Activated T-cell treated with anti-CD3 and anti-CD28 coated beads, Interleukin-2, amount 50 U/mL, for 72 hours (primary cell): ENCODE measurements at places on chromosomes 6 and 20. TPM values are rescaled to one million over a fixed set of nuclear protein-coding genes. Genes with fewer than 3 reads are reported as not detected.
A peak's percentile ranks its signal among the peaks of the same experiment; 100 is the strongest.

- H3K27ac ChIP-seq: no peak overlapping the region
- DNase-seq: no peak
- H3K4me3 ChIP-seq: no peak overlapping the region
These were observed 108.6 kb downstream of the DLL1 start for GRCh38 chr6:170182093-170182780.

The EDN1 gene
- total RNA-seq: 0.12 TPM

DNA sequence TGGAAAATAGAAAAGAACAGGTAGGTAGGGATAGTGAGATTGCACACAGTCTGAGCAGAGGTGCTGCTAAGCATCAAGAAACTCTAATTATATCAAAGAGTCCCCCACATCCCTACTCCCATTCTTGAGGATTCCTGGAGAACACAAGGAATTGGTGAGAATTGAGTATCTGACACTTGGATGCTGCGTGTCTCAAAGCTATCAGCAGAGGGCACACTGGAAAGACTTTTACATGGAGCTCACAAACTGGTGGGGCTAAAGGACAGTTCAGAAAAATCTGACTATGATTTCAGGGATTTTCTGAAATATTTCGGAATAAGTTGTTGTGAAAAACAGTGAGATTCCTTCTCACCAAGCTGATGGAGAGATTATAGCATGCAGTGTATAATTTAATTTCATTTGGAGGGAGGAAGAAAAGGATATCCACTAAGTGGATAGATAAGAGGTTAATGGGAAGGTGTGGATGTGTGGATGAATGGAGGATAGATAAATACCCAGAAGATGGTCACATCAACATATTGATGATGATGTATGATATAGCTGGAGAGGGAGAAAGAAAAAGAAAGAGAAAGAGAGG lies 215.4 kb upstream of the DEFB112 start:
- no peak overlapping the region for H3K27ac ChIP-seq
- no peaks in the 10 kb centered on the region for H3K36me3 ChIP-seq
- no peaks in the 10 kb centered on the region for H3K4me1 ChIP-seq
- no peak overlapping the region for H3K4me3 ChIP-seq

DNA sequence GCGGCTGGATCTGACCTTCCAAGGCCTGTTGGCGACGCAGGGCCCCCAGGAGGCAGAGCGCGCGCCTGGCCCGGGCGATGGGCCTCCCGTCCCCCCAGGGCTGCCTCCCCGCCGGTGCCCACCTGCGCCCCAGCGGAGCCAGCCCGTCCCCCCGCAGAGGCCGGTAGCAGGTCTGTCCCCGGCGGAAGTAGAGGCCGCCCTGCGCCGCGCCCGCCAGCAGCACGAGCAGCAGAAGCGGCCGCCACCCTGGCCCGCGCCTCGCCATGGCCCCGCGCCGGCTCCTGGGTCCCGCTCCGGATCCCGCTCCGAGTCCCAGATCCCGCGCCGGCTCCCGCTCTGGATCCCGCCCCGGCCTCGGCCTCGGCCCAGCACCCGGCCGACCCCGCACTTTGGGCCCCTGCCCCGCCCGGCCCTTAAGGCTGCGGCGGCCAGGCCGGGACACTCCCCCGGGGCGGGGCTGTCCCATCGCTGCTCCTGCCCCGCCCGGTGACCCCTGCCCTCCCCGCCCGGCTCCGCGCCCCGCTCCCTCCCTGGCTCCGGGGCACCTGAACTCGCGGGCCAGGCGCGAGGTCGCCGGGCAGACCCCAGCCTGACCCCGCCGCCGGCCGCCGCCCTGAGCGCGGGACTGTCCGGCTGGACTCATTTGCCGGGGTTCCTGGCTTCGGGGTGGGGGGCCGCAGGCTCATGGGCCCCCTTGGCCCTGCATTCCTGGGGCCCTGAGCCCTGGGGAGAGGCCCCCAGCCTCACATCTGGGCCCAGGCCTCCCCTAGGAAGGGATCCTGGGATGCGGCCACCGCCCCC lies at the start of gene CTSZ:
CTSZ (minus strand) TSS at position 391 of the 801 bp plus-strand sequence; CDS start at position 265, 126 bp downstream.
- H3K36me3 ChIP-seq: peaks cover 2% of the 10 kb centered on the region
- no peaks in the 10 kb centered on the region for H3K27me3 ChIP-seq
- DNase-seq: peak; percentile 68
- H3K4me3 ChIP-seq: peak within 1 kb of the TSS; percentile 87

The RIPPLY2 gene
- not detected for total RNA-seq

DNA sequence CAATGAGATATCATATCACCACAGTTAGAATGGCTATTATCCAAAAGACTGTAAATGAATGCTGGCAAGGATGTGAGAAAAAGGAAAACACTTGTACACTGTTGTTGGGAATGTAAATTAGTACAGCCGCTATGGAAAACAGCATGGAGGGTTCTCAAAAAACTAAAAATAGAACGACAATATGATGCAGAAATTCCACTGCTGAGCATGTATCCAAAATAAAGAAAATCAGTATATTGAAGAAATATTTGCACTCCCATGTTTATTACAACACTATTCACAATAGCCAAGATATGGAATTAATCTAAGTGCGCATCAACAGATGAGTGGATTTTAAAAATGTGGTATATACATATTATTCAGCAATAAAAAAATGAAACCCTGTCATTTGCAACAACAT lies 898.9 kb upstream of the MAN1A1 start:
- no peak overlapping the region for H3K27ac ChIP-seq
- no peak for DNase-seq
- no peak overlapping the region for H3K4me3 ChIP-seq
- H3K27me3 ChIP-seq: no peaks in the 10 kb centered on the region

DNA sequence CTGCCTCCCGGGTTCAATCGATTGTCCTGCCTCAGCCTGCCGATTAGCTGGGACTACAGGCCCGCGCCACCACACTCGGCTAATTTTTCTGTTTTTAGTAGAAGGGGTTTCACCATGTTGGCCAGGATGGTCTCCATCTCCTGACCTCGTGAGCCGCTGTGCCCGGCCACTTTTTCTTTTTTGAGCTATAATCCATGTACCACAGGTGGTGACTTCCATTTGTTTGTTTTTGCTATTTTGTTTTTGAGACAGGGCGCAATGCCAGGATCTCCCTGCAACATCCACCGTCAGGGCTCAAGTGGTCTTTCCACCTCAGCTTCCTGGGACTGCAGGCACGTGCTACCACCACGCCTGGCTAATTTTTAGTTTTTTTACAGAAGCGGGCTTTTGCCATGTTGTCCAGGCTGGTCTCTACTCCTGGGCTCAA lies 8.5 kb downstream of the HSPA1B start:
- peak overlapping the region; percentile 86 for H3K4me3 ChIP-seq
- DNase-seq: no peak
- H3K36me3 ChIP-seq: peaks cover 44% of the 10 kb centered on the region

DNA sequence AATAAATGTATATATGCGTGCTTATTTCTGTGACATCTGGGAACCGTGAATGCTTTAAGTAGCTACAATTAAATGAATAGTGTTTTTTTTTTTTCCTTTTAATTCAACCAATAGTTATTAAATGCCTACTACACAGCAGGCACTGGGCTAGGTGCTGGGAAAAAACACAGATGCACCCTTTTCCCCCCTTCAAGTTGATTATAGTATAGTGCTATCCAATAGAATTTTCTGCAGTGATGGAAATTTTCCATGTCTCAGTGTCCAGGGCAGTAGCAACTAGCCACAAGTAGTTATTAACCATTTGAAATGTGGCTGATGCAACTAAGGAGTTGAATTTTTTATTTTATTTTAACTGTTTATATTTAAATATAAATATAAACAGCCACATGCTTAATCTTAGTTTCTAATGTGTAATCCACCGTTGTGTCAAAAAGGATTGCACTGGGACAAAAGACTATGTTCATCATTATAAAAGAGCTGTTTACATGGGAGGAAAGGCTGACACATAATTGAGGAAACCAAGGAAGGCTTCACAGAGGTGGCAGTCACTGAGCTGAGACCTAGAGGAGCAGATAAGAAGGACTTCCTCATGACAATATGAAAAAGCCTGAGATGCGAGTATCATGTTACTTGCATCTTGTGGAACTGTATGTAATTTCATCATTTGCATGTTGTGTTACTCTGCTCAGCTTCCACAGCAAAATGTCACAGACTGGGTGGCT lies 261.2 kb upstream of the PLCB4 start:
- H3K4me3 ChIP-seq: no peak overlapping the region
- H3K36me3 ChIP-seq: no peaks in the 10 kb centered on the region
- no peaks in the 10 kb centered on the region for H3K4me1 ChIP-seq
- DNase-seq: no peak
- H3K27me3 ChIP-seq: no peaks in the 10 kb centered on the region

DNA sequence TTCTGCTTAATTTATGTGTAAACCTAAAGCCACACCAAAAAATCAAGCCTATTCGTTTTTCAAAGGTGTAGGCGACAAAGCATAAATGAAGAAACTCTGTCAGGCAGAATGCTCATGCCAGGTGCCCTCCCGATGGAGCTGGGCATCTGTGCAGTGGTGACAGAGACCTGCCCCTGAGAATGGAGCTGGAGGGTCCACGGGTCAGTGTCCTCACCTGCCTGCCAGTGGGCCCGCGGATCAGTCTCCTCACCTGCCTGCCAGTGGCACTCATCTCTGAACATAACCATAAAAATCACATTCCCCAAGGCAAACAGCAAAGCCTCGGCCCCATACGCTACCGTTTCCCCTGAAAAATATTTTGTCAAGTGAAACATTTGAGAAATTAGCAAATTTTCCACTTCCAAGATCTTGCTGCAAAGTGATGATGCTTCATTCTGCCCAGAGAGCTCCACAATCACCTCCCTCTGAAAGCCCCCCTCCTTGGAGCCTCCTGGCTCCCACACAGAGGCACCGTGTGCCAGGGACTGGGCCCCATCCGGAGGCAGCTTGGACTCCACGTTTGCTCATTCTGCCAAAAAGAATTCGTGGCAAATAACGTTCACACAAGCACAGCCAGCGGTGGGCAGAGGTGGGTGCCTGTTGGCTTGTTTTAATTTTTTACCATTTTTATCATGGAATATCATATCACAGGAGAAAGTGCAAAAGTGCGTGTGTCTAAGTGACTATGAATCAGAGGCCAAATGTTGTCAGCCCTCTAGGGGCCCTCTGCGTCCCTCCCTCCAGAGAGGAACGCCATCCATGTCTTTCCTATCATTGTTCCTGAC lies 88.8 kb downstream of the YTHDF1 start:
- H3K36me3 ChIP-seq: no peaks in the 10 kb centered on the region
- no peaks in the 10 kb centered on the region for H3K4me1 ChIP-seq

The SLC17A1 gene
- not detected for total RNA-seq

DNA sequence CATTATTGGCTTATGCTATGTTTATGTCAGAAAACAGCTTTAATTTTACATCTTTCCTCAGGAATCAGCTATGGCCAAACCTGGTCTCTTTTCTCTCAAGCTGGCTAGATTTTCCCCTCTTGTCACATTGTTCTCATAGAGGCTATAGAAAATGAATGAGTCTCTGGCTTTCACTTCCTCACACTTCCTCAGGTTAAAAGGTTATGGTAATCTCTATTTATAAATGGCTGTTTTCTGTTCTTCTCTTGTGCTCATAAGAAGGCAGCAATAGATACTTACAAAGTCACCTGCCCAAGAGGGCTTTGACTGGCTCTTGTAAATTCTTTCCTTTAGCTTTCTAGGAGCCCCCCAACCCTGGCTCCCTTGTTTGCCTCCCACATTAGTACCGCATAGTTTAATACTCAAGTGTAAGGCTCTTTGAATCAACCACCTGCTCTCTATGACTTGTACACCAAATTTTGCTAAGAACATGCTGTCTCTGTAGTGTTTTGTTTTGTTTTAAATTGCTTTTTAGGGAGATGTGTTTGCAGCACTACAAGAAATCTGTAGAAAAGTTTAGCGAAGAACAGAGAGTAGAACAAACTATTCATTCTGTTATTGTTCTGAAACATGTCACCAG lies 897.4 kb upstream of the CITED2 start:
- H3K27ac ChIP-seq: no peak overlapping the region
- no peaks in the 10 kb centered on the region for H3K4me1 ChIP-seq
- no peak overlapping the region for H3K4me3 ChIP-seq

The CRISP3 gene
- total RNA-seq: not detected

GRCh38 chr6:140636908-140637402 lies 1262.5 kb upstream of the CITED2 start:
- no peak overlapping the region for H3K27ac ChIP-seq
- H3K36me3 ChIP-seq: no peaks in the 10 kb centered on the region
- no peaks in the 10 kb centered on the region for H3K27me3 ChIP-seq
- DNase-seq: no peak
- no peak overlapping the region for H3K4me3 ChIP-seq
- no peaks in the 10 kb centered on the region for H3K4me1 ChIP-seq

DNA sequence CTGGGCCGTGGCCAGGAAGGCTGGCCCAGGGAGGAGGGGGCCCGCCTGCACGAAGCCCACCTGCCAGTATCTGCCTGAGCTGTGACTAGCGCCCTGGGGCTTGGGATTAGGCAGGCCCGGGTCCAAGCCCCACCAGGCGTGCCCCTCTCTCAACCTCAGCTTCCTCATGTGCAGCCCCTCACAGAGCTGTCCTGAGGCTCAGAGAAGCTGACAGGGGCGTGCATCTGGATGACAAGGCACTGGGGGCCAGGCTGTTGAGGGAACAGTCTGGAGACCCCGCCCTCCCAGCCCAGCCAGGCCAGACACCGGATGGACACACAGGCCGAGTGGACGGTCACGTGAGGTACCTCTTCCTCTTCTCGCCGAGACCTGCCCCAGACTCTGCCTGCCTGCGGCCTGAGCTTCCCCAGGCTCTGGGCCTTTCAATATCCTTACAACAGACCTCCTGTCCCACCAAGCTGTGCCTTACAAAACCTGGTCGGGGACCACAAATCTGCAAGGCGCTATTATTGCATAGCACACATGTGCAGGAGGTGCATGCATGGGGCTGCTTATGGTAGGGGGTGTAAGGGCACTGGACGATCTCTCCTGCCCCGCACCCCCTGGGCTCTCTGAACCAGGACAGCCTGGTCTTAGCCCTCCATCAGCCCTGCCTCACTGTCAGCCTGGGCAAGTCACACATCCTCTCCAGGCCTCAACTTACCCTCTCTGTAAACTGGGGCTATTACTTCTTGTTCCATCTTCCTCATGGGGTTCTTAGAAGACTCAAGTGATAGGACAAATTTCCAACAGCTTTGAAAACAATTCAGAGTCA lies 20.0 kb downstream of the NOL4L start:
- H3K4me3 ChIP-seq: no peak overlapping the region
- H3K27ac ChIP-seq: peak overlapping the region; percentile 15
- no peak for DNase-seq

DNA sequence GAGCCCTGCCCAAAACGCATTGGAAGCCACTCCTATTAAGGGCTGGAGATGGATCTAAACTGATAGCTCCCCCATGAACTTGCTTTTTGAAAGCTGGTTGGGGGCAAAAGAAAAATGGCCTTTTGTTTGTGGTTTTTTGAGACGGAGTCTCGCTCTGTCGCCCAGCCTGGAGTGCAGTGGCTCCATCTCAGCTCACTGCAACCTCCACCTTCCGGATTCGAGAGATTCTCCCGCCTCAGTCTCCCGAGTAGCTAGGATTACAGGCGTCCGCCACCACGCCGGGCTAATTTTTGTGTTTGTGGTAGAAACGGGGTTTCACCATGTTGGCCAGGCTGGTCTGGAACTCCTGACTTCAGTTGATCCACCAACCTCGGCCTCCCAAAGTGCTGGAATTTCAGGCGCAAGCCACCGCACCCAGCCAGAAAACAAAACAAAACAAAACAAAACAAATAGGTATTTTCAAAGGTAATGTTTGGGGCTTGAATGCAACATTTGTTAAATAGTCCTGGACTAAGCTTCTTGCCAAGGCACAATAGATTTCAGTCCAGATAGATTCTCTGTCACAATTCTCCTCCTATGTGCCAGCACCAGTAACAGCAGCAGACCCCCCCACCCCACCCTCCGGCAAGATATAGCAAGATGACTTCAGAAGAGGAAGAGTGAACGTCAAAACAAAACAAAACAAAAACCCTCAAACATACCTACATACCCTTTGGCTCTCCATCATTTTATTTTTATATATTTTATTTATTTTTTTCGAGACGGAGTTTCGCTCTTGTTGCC lies 26.5 kb upstream of the ABT1 start:
- no peaks in the 10 kb centered on the region for H3K27me3 ChIP-seq
- H3K4me3 ChIP-seq: no peak overlapping the region
- peaks cover 4% of the 10 kb centered on the region for H3K36me3 ChIP-seq
- H3K27ac ChIP-seq: no peak overlapping the region
- DNase-seq: no peak
